ENCODE measurements at places on chromosomes 11 and 22. TPM values are rescaled to one million over a fixed set of nuclear protein-coding genes. Genes with fewer than 3 reads are reported as not detected.

The OR6T1 gene
- total RNA-seq = not detected

The OR2AG1 gene
- total RNA-seq = not detected

The FXYD2 gene
- 4.7 TPM for total RNA-seq

The TESMIN gene
- total RNA-seq = 0.42 TPM

The DTX4 gene
- 7.1 TPM for total RNA-seq

The XKR3 gene
- not detected for total RNA-seq

The KRTAP5-9 gene
- 0.57 TPM for total RNA-seq

The CDC42EP2 gene
- total RNA-seq = 16.2 TPM

The PATE2 gene
- not detected for total RNA-seq

The OR52A5 gene
- total RNA-seq = not detected

The GLYATL2 gene
- 0.24 TPM for total RNA-seq

The OTOG gene
- not detected for total RNA-seq

The INTS4 gene
- 40.2 TPM for total RNA-seq

The OR8G1 gene
- total RNA-seq = not detected

The TEX54 gene
- not detected for total RNA-seq

The FBXO3 gene
- 35.8 TPM for total RNA-seq

The APOL5 gene
- total RNA-seq = not detected

The DDTL gene
- 1.0 TPM for total RNA-seq

The VSIG10L2 gene
- not detected for total RNA-seq

The MMP12 gene
- 0.23 TPM for total RNA-seq

The KCNK7 gene
- 0.93 TPM for total RNA-seq

The CRYBB3 gene
- 0.97 TPM for total RNA-seq

The SMIM35 gene
- 0.15 TPM for total RNA-seq

The MMP8 gene
- total RNA-seq = 0.42 TPM

The SERHL2 gene
- 2.9 TPM for total RNA-seq

The LINC01488 gene
- total RNA-seq = not detected

The LAYN gene
- 23.1 TPM for total RNA-seq

The MMP27 gene
- not detected for total RNA-seq

The TNNI2 gene
- 2.2 TPM for total RNA-seq

The ADM gene
- total RNA-seq = 31.9 TPM

The KIF18A gene
- 1.0 TPM for total RNA-seq

The PRRG4 gene
- 2.0 TPM for total RNA-seq

The POU2F3 gene
- not detected for total RNA-seq

The TRPM5 gene
- not detected for total RNA-seq

The PNPLA5 gene
- not detected for total RNA-seq

The INCENP gene
- total RNA-seq = 19.8 TPM

The SLC29A2 gene
- 1.9 TPM for total RNA-seq

The A4GALT gene
- 72.3 TPM for total RNA-seq

The B3GAT1 gene
- total RNA-seq = 0.39 TPM

The CELSR1 gene
- total RNA-seq = 3.0 TPM

The OR8K1 gene
- total RNA-seq = not detected

The CALCA gene
- 0.97 TPM for total RNA-seq

The DDI1 gene
- not detected for total RNA-seq

The PGA5 gene
- total RNA-seq = 1.0 TPM

The CARD16 gene
- 11.8 TPM for total RNA-seq

The ACCSL gene
- total RNA-seq = not detected

The SCN3B gene
- 1.3 TPM for total RNA-seq

The GP1BB gene
- not detected for total RNA-seq

The CNIH2 gene
- total RNA-seq = 1.1 TPM

The INPP5J gene
- total RNA-seq = 2.4 TPM

The MMP20 gene
- total RNA-seq = not detected

The OR52J3 gene
- not detected for total RNA-seq

The CENPM gene
- total RNA-seq = 0.58 TPM

Data from aorta (tissue), 5 donors.